ENCODE measurements at places on chromosomes 3 and 15.

DNA sequence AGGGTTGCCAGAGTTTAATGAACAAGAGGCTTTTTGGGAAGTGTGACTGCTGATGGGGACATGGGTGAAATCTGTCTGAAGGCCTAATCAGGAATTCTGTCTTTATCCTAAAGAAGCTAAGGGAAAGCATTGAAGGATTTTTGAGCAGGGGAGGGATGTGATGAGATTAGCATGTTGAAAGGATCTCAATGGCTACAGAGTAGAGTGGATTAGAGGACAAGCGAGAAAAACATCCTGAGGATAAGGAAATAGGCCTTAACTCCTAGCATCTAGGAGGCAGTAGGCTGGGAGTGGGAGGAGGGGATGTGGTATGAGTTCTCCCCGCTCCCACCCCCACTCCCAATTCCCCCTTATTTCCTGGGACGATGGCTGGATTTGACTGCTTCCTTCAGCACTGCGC lies 35.1 kb upstream of the SNTN start:
- no peak for DNase-seq

GRCh38 chr15:36544518-36545466 lies 34.6 kb upstream of the CDIN1 start:
- no peak for DNase-seq

- DNase-seq, result no peak
These were observed 57.4 kb downstream of the NGLY1 start for GRCh38 chr3:25725810-25726209.

DNA sequence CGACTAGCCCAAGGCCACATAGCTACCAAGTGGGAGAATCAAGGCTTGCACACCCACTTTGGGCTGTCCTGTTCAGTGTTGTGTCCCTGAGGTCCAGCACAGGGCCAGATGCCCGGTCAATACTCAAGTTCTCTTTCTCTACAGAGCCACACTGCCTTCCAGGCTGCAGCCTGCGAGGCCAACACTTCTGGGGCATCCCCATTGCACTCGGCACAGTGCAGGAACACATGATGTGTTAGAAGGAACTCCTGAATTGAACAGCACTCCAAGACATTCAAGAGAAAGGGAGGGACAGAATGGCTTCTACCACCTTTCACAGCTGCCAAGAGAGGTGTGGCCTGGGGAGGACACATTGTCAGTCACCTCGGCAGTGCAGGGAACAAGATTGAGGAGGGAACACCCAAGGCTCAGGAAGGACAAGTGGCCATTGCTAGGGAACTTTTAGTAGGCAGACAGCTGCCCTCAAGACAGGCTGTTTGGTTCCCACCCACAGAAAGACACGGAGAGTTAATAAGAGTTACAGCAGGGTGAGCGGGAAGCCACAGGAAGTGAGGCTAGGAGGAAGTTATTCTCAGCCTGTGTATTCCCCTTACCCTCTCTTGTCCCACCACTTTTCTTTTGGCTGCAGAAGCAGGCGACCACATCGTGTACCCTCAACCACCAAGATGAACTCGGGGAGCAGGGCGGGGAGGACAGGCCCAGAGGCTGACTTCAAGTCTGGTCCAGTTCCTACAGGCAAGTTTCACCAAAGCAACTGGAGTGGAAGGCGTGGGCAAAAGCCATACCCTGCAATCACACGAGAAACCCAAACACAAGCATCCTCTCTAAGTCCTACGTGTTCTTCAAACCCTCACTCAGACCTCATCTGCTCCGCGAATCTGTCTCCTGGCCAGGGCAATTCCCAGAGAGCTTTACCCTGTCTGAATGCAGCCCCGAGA lies 69.4 kb downstream of the SRGAP3 start:
- no peak for DNase-seq

DNA sequence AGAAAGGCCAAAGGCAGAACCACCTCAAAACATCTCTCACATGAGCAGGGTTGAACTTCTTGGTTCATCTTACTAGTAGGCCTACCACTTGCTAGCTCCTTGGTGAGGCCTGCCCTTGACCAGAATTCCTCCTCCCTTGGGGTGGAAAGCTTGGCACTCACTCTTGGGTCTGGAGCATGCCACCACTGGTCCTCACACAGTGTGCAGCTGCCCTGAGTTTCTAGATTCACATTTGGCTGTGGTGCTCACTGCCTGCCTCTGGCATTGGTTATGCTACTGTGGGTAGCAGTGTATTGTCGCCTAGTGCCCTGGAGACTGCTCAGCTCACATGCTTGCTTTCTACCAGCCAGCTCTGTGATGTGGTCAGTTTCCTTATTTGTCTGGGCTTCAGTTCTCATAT lies 23.7 kb downstream of the OXNAD1 start:
- DNase-seq, result no peak

DNA sequence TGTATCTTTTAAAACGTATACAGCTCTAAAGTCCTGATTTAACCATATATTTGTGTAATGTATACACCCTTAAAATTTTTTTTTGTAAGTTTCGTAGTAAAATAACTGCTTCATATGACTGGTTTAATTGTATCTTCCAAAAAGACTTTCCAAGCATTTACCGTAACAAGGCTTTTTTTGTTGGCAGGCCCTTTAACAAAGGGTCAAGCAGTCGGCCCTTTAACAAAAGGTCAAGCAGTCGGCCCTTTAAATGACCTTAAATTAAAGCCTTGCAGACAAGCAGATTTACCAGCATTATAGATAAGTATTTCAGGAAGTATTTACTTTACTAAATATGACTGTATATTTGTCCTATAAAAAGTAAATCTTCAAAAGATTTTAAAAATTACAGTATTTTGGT lies 28.1 kb downstream of the TSC22D2 start:
- no peak for DNase-seq
